CD4-positive, alpha-beta T cell treated with Interleukin-4 for 1 hour (primary cell): ENCODE measurements at places on chromosomes 6 and 20.

DNA sequence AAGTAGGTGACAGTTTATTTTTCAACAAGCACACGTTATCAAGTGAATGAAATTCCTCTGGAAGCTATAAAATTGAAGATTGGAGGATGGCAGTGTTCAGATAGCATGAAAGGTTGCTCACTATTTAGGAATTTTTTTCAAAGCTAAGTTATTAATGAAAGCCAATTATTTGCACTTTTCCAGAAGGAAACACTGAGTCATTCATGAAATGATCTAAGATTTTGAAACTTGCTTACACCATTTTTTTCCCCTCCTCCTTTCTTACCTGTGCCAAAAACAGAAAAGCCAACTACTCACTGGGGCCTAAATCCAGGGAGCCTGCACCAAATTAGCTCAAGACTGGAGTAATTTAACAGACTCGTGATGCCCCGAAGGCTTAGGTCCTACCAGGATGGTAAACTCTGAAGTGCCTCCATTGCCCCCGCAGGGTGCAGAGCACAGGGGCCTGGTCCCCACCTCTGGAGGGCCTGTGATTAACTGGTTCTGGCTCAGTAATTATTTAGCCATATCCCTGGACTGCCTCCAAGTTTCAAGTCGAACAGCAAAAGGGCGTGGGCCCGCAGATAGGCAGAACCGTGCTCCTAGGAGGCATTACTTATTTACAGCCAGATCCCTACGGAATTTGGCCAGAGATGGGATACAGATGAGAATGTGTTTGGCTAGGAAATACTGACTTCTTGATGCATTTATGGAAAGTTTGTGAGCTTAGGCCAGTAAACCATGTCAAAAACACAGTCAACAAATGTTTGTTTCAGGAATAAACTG, 28.0 kb upstream of the ZNF217 start:
- no peak for DNase-seq

- no peak for DNase-seq
Measured at GRCh38 chr20:62368976-62369814, 2.1 kb upstream of the LAMA5 start.

- no peak for DNase-seq
Measured at GRCh38 chr20:58908941-58909340, 56.4 kb downstream of the GNAS start.

DNA sequence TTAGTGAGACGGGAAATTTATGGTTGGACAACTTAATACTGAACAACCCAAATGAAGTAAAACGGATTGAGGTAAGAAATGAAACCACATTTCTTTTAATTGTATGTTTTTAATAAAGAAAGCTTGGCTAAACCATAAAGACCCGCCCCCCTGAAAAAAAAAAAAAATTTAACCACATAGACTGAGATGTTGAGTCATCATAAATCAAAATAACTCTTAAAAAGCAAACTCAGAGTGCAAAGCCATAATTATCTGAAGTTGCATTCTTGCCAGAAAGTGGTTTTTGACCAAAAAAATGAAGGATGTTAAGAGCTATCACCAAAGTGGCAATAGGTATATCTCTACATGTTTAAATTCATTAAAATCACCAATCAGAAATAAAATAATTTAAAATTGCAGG, 101.8 kb upstream of the COL21A1 start:
- DNase-seq: no peak

DNA sequence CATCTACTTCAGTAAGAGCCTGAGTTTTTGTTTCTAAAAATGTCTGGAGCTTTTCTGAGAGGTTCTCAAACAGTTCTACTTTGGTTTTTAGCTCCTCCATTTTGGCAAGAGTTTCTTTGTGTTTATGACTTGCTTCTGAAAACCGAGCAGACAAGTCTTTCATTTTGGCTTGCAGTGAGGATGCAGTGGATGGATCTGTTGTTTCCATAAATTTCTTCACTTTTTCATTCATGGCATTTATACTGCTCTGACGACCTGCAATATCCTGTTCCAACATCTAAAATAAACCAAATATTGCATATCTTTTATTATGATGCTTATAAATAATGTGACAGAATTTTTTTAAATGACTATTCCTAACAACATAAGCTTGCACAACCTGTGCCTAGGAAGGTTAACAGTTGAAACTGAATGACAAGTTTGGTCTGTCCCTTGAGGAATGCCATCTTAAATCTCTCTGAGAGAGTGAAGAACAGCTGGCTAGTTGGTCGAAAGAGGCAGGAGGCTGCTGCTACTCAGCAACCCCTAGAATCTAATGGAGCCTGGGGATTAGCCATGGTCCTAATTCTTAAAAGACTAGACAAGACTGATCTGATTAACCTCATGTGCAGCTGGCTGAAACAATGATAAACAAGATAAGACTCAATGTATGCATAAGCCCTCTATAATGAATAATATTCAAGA, 69.8 kb downstream of the DST start:
- DNase-seq: no peak

GRCh38 chr6:134198093-134198492, 119.8 kb downstream of the SGK1 start:
- no peak for DNase-seq

DNA sequence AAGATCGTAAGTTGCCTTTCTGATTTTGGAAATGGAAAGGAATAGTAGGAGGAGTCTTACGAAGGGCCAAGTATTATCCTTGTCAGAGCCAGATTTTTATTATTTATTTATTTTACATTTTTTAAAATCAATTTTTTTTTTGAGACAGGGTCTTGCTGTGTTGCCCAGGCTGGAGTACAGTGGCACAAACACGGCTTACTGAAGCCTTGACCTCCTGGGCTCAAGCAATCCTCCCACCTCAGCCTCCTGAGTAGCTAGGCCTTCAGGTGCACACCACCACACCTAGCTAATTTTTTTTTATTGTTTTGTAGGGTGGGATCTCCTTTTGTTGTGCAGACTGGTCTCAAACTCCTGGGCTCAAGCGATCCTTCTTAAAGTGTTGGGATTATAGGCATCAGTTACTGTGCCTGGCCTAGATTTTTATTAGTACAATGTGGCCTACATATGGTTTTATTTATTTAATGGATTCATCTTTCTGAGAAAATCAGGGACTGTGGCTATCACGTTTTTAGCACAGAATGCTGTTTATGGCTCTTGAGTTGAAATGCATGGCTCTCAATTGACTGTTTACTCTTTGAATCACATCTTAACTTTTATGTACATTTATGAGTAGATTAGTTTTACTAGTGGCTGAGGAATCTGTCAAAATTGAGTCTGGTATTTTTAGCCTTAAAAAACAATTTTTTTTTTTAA, 16.7 kb downstream of the CDC5L start:
- no peak for DNase-seq

GRCh38 chr20:44696315-44696714, 18.9 kb upstream of the CCN5 start:
- DNase-seq: no peak

GRCh38 chr20:54148947-54149764, 24.6 kb downstream of the CYP24A1 start:
- no peak for DNase-seq

GRCh38 chr20:62707276-62707920, 1.2 kb upstream of the NTSR1 start:
- DNase-seq: no peak

DNA sequence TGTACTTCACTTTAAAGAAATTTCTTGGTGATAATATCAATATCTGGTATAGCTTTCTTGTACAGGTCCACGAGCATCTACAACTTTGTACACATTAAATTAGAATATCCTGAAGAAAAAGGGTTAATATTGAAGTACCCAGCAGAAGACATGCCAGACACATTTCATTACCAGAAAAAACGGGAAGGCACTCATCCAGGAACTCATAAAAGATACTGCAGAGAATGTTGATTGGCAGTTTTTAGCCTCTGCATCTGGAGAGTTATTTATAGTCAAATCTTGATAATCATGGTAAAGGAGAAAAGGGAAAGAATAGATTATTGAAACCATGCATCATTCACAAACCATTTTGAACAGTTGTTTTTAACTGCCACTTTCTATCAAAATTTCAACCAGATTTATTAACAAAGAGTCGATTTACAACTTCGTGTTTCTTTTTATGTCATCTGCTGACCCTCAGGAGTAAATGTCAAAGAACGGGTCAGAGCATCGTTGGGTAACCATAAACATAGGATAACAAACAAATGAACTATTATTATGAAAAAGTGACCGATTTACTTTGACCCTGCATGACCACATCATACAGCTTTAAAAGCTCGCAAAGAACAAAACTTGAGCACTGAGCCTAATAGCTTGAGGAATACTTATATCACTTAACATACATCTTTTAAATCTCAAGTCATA, 229.2 kb upstream of the SGK1 start:
- DNase-seq: no peak

GRCh38 chr6:44086931-44087574, 40.2 kb downstream of the MRPL14 start:
- DNase-seq: no peak

DNA sequence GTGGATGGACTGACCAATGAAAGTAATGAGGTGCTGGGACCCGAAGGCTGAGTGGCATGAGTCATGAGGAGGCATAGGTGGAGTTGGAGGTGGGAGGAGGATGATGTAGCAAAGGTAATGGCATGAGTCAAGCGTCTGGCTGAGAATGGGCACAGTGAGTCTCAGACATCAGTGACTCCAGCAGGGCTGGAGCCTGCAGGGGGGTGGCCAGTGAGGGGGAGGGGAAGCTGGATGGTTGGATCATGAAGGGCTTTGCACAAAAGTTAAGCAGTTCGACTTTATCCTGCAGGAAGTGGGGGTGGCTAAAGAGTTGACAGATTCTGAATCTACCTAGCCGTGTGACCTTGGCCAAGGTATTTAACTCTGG, 99.0 kb upstream of the IYD start:
- DNase-seq: no peak

DNA sequence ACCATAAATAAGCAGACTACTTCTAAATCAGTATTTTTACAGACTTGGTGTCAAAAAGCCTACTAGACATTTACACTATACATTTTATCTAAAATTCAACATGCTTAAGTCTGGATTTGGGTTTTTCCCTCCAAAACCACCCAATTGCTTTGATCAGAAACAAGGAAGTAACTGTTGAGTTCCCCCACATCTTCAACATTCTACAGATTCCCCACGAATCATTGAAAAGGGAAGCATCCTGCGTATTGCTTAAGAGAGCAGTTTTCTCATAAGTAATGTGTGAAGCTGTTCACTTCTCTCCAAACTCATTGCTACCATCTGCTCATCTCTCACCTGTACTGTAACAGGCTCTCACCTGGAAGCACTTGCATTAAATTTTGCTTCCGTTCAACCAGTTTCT, 36.4 kb upstream of the RNF144B start:
- DNase-seq: no peak

GRCh38 chr20:62703853-62704228, 4.8 kb upstream of the NTSR1 start:
- DNase-seq: no peak
